COLO829 (cell line): ENCODE measurements at places on chromosomes 2 and 18.

- DNase-seq = no peak
Measured at GRCh38 chr18:45727068-45727467, 3.1 kb downstream of the SLC14A1 start.

DNA sequence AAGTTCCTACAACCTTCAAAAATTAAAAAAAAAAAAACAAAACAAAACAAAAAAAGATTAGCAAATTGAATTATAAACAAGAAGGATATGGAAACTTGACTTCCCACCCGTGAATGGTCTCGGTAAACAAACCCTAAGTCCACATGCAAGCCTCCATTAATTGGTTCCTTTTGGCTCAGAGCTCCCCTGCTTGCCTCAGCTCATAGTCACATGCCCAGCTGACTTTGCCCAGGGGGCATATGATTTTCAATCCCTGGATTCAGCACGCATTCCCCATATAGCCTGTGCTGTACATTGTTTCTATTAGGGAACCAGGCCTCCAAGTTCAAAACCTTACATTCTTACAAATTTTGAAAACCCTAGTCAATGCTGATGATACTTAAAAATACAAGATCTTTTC, 95.0 kb downstream of the PID1 start:
- no peak for DNase-seq

DNA sequence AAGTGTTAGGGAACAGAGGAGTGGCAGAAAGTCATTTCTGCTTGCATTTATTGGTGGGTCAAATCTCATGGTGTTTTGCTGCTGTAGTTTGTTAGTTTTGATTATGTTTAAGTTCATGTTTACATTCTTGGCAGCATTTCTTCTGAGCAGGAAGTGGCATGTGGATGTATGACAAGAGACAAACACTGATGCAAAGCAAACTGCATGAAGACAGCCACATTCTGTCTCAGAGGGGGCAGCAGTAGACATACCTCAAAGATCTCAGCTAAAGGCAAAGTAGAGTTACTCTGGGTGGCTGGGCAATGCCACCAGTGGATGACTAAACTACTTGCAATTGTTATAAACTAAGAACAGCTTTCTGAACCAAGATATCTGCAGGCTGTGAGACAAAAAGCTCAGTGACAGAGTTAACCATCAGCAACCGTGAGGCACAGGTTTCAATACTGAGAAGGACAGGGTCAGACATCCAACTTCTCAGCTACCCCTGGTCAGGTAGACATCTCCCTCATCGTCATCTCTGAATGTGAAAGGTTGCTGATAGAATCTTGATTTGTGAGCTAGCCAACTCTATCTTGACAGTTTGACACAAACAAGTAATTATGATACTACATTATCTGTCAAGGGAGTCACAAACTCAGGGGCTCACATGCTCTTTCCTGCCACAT, 16.4 kb downstream of the GALNT3 start:
- DNase-seq = no peak

DNA sequence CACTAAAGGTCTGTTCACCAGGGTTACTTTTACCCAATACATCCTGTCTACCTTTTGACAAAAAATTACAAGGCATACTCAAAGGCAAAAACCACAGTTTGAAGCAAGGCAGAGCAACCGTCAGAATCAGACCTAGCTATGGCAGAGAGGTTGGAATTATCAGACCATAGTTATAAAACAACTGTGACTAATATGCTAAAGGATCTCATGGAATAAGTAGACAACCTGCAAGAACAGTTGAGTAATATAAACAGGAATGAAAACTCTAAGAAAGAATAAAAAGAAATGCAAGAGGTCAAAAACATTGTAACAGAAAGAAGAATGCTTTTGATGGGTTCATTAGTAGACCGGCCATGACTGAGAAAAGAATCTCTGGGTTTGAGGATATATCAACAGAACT, 318.8 kb upstream of the KCNH7 start:
- DNase-seq = no peak

DNA sequence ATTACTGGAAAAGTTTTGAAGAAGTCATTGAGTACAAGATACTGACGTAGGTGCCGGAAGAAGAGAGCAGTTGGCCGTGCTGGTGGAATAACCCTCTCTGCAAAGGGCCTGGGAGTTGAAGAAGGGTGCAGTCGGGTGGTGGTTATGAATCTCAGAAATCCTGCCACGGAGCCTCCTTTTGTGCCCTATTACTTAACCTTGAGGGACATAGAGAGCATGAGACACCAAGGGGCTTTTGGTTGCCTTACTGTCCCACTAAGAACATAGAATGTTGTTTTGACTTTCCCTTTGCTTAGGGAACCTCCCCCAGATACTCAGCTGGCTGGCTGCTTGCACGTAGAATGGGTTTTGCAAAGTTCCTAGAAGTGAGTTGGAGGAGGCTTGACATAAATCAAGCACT, 1.3 kb upstream of the CD28 start:
- DNase-seq = no peak

- no peak for DNase-seq
Measured at GRCh38 chr2:168439536-168439935, 16.5 kb upstream of the CERS6 start.
